ENCODE measurements at places on chromosomes 2 and 18.

GRCh38 chr2:33268246-33268831 lies 208.1 kb upstream of the RASGRP3 start:
- no peak for DNase-seq

DNA sequence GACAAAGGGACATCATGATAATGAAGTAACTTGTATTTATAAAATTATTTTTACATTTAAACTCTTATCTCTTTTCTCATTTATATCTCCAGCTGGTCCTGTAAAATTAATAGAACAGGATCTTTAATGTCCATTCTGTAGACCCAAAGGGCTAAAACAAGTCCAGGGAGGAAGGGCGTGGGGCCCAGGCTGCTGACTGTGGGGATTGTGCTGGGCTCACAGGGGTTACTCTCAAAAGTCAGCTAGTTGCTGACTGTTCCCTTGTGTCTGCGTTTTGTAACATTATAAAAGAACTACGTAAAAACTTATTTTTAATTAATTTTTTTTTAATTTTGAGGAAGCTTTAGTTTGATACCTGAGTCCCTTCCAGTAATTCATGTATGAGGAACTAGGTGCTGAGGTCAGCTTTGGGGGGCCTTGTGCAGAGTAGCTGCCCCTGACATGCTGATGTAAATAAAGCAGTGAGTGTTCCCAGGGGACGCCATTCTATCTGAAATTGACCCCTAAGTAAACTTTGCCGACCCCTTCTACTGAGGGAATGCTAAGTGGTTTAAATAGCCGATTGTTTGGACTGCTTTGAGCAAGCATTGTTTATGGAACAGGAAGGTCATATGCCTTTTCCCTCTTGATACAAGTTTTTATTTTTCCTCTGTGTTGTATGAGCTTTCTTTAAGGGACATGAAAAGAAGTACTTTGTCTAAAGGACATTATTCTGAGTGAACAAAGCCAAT lies 56.4 kb downstream of the MERTK start:
- DNase-seq: no peak

GRCh38 chr18:41144441-41144840 lies 810.6 kb upstream of the PIK3C3 start:
- no peak for DNase-seq

GRCh38 chr2:9944330-9944758 lies 7.1 kb upstream of the GRHL1 start:
- no peak for DNase-seq

GRCh38 chr2:171181064-171182049 lies 20.7 kb upstream of the TLK1 start:
- DNase-seq: no peak

GRCh38 chr2:15565994-15566671 lies 5.0 kb upstream of the NBAS start:
- no peak for DNase-seq

GRCh38 chr2:9297807-9298206 lies 91.2 kb downstream of the ASAP2 start:
- DNase-seq: no peak

DNA sequence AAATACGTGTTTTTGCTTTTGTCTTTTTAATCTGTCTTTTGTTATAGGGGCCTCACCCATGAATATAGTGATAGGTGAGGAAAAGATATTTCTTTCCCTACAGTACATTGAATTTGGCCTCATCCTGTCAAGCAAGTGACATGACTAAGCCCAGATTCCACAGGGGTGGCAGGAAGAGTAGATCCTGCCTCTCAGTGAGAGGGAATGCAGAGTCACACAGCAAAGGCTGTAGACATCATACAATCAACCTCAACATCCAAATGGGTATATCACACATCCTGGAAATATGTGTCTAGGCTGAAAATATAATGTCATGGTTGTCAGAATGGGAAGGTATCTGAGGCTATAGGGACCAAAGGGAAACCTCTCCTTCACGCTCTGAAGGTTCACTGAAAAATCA lies 269.6 kb downstream of the CDH20 start:
- DNase-seq: no peak

GRCh38 chr2:123164216-123164615 lies 860.9 kb upstream of the CNTNAP5 start:
- no peak for DNase-seq

DNA sequence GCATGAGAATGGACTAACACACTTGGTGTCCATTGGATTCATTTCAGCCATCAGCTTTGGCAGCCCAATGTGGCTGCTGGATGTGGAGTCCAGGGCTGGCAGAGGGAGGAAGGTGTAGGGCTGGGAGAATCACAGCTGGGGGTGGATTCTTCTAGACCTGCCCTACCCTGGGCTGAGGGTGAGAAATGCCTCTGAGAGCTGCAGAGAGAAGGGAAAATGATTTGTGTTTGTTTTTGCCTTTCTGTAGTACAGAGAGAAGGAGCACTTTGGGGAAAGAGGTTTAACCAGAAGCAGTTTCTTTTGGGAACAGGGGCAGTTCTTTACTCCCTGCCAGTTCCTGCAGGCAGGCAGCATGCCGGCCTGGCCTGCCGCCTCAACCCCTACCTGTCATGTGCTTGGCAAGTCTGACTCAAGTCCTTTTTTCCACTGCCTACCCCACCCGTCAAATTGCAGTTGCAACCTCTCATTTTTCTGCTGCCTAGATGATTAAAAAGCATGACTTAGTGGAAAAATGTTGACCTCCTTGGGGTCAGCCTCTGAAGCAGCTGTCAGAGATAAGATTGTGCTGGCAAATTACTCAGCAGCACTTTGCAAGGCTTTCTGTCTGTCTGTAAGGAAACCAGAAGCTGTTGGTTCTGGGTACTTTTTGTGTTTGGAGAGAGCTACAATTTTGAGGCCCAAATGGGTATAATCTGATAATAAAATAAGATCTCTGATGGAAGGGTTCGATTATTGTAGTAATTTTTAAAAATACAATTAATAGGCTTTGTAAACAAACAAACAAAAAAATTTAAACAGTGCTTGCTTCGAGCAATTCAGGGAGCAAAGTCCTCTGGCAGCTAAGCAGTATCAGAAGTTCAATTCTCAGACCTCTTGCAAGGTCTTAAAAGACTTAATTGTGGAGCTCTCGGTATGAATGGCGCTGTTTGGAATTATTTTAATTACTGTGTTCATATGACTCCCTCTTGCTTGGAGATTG lies 21.7 kb downstream of the LBH start:
- DNase-seq: peak; percentile 80

DNA sequence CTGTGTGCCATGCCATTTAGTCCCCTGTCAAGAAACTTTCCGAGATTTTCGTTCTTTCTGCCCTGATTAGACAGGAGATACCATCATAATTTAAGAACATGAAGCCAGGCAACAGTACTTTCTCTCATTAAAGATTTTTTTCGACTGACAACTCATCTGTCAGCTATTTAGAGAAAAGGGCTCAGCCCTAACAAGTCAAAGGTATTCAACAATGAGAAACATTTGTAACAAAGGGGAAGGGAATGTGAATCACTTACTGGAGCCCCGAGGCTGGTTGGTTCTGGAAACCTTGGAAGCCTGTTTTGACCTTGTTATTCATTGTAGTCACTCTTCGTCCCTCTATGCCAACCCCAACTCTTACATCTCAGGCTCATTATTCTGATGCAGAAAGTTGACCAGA lies 199.4 kb downstream of the SPP2 start:
- no peak for DNase-seq

DNA sequence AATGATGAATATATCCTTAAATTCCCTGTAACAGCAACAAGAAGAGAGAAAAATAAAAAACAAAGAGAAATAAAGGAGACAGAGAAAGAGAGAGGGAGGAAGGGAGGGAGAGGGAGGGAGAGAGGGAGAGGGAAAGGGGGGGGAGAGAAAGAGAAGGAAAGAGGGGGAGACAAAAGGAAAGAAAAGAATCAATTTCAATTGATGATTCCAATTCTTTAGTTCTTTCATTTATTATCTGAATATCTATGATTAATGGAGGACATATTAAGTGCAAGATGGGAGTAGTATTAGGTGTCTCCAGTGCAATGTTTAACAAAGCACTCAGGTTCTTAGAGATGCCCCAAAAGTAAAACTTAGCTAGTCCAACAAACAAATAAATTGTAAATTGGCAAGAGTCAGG lies 97.2 kb upstream of the DPP10 start:
- DNase-seq: no peak

- no peak for DNase-seq
Measured at GRCh38 chr2:225484751-225485150, 85.2 kb downstream of the NYAP2 start.

- no peak for DNase-seq
Measured at GRCh38 chr2:109098251-109098920, 30.6 kb upstream of the SH3RF3 start.

- no peak for DNase-seq
Measured at GRCh38 chr2:212911011-212911410, 240.4 kb downstream of the IKZF2 start.

GRCh38 chr18:24659827-24660720 lies 199.6 kb downstream of the HRH4 start:
- peak; percentile 9 for DNase-seq

DNA sequence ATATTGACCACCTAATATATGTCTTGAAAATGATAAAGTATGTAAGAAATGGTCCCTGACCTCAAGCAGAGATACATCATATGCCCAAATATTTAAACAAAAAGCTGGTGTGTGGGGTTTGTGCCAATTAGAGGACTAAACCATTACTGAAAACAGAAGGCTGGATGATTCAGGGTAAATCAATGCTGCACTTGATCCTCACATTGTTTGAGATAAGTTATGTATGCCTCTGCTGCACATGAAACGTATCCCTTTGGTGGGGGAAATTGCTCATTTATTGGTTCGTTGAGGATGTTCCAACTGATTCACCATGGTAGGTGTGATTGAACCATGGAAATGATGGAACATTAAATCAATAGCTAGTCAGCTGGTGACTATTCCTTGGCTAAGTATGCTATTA lies 24.7 kb upstream of the DARS1 start:
- no peak for DNase-seq

GRCh38 chr18:77859634-77860033 lies 610.0 kb downstream of the GALR1 start:
- no peak for DNase-seq

GRCh38 chr2:128809259-128809636 lies 490.6 kb upstream of the HS6ST1 start:
- DNase-seq: no peak

DNA sequence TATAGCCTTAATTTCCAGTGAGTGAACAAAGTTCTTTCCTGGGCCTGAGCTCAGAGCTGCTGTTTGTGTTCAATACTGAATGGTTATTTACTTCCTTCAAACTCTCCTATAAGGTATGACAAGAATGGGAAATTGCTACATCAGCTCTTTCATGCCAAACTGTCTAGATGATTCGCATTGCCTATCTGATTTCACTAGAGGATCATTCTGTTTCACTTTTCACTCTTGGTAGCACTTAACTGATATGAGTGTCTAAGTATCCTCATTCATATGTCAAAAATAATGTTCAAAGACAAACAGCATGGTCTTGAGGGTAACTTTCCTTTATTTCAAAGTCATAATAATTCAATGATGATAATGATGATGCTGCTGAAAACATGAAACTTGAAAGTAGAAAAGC lies 32.9 kb upstream of the SCG2 start:
- DNase-seq: no peak

DNA sequence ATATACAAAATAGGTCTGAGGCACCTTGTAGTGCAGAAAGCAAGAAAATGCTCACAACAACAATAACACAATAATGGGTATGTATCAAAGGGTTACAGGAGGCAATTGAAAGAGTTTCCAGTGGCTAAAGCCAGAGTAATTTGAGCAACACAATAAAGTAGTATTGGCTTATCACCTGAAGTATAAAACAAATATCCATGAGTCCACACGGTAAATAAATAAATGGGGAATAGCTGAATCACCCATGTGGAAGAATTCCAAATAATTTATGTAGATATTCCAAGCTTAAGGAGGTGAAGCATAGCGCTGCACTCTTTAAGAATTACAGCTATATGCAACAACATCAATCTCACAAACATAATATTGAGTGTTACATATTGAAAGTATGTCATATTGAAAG lies 110.8 kb downstream of the AFF3 start:
- DNase-seq: no peak

GRCh38 chr2:105787376-105788318 lies 42.9 kb downstream of the NCK2 start:
- DNase-seq: peak; percentile 78

- DNase-seq: no peak
Measured at GRCh38 chr2:88667219-88667618, 24.3 kb upstream of the RPIA start.

DNA sequence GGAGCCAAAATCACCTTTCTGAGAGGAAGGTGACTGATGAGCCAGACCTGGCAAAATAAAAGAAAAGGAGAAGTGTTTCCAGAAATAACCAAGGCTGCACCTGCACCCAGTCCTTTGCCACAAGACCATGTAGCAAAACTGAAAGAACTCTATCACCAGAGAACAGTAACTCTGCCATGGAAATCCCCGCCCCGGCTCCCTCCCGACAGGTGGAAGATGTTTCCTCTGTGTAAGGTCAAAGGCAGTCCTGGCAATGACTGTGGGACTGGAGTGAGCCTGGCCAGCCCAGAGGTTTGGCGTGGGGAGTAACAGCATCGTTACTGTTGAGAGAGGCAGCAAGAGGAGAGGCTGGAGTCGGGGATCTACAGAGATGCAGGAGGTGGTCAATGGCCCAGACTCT lies 42.3 kb downstream of the SPRED2 start:
- DNase-seq: no peak

DNA sequence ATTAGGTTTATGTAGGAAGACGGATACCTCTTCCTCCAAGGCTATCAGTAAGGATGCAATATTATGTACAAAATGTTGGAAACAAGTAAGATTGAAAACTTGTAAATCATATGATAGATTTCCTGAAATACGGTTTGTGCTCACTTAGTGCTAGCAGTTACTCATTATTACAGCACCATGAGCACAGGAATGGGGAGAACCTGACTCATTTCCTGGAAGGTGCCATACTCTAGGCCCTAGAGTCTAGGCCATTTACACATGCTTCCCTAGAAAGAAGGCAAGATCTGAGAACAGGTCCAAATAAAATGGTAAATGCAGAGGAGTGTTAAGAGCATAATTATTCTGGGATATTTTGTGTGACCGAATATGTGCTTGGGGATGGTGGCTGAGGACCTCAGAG lies 467.7 kb upstream of the CELF4 start:
- DNase-seq: no peak

DNA sequence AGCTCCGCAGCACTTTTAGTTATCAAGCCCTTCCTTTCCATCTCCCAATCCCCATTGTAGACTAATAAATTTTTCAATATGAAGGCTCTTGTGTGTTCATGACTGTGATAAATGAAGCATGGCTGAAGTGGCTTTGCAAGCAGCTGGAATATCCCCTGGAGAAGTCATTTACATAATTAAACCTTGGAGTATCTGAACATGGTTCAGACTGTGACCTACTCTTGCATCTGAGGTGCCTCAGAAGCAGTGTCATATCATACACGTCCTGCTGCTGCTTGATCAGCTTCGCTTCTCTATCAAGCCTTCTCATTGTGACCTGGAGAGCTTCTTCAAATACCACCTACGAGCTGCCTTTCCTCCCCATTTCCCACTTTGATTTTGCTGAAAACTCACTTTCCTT lies 48.4 kb upstream of the ZNF397 start:
- no peak for DNase-seq

Measured in stimulated activated CD4-positive, alpha-beta T cell treated with anti-CD3 and anti-CD28 coated beads, Interleukin-4, amount 100 ng/mL, for 24 hours (primary cell).